ENCODE measurements at places on chromosomes 6 and 20. TPM values are rescaled to one million over a fixed set of nuclear protein-coding genes. Genes with fewer than 3 reads are reported as not detected.

GRCh38 chr6:158762787-158763433, 56.3 kb downstream of the EZR start:
- H3K4me1 ChIP-seq, result no peaks in the 10 kb centered on the region
- H3K4me3 ChIP-seq, result no peak overlapping the region
- no peaks in the 10 kb centered on the region for H3K36me3 ChIP-seq
- no peaks in the 10 kb centered on the region for H3K27me3 ChIP-seq
- H3K27ac ChIP-seq, result no peak overlapping the region

- peak; percentile 67 for DNase-seq
- H3K36me3 ChIP-seq, result no peaks in the 10 kb centered on the region
- peak overlapping the region; percentile 76 for H3K27ac ChIP-seq
Measured at GRCh38 chr6:151240036-151240685, 394 bp downstream of the AKAP12 start.

- H3K36me3 ChIP-seq, result peaks cover 92% of the 10 kb centered on the region
- DNase-seq, result no peak
- no peaks in the 10 kb centered on the region for H3K27me3 ChIP-seq
- no peak overlapping the region for H3K27ac ChIP-seq
Measured at GRCh38 chr20:20497242-20497978, 129.5 kb downstream of the INSM1 start.

- no peak for DNase-seq
- H3K27ac ChIP-seq, result no peak overlapping the region
- H3K4me1 ChIP-seq, result peaks cover 24% of the 10 kb centered on the region
Measured at GRCh38 chr6:39092124-39092523, 22.9 kb downstream of the SAYSD1 start.

GRCh38 chr20:14569641-14570040, 232.2 kb upstream of the FLRT3 start:
- DNase-seq, result no peak
- no peak overlapping the region for H3K4me3 ChIP-seq
- no peaks in the 10 kb centered on the region for H3K27me3 ChIP-seq
- no peaks in the 10 kb centered on the region for H3K36me3 ChIP-seq

DNA sequence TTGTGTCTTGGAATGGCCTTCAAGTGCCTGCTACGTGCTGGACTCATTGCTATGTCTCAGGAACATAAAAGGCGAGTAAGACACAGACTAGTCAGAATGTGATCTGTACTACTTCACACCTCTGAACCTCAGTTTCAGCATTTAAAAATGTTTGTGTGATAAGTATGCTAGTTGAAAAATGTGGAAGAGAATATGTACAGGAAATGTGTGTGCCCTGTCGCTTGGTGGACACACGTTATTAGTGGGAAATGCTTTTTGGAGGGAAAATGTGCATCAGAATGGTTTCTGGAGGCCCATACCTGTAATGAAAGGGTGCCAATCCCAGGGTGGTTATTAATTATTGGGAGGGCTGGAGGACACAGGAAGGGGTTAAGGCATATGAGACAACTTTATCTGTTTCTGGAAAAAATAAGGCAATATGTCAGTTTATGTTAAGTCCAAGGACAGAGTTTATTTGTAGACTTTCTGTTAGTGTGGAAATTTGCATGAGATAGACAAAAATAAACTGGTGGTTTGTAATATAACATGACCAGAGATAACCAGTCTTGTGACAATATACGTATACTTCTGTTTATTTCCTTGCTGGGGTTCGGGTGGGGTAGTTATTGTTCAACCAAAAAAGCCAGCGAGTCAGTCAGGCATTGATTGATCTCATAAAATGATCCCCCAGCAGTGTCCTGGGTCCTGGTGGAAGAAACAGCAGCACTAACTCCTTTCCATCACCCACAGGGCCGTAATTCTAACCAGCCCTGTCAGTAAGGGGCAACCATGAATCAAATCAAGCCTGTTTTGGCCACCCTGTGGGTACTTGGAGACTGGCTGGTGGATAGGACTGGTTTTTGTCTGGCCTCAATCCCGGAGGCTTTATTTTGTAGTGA, 117.9 kb downstream of the JARID2 start:
- H3K27ac ChIP-seq, result peak overlapping the region; percentile 70
- no peaks in the 10 kb centered on the region for H3K36me3 ChIP-seq
- no peak for DNase-seq
- peaks cover 76% of the 10 kb centered on the region for H3K4me1 ChIP-seq
- no peak overlapping the region for H3K4me3 ChIP-seq

DNA sequence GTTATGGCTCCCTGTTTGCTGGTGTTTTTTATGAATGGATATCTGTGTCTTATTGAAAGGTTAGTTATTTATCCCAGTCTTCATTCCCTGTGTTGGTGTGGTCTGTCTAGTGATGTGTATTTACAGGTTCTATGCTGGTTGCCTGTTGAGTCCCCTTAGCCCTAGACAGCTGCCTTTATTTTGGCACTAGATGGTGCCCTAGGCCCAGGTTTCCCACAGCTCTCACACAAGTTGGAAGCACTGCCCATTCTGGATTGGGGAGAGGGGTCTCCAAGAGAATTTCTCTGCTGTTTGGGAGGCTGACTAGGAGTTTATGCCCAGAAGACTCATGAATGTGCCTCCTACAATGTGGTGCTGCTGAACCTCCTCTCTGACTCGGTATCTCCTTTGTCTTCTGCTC, 12.4 kb downstream of the GRM1 start:
- no peaks in the 10 kb centered on the region for H3K27me3 ChIP-seq
- DNase-seq, result no peak
- H3K4me1 ChIP-seq, result no peaks in the 10 kb centered on the region
- H3K4me3 ChIP-seq, result no peak overlapping the region

DNA sequence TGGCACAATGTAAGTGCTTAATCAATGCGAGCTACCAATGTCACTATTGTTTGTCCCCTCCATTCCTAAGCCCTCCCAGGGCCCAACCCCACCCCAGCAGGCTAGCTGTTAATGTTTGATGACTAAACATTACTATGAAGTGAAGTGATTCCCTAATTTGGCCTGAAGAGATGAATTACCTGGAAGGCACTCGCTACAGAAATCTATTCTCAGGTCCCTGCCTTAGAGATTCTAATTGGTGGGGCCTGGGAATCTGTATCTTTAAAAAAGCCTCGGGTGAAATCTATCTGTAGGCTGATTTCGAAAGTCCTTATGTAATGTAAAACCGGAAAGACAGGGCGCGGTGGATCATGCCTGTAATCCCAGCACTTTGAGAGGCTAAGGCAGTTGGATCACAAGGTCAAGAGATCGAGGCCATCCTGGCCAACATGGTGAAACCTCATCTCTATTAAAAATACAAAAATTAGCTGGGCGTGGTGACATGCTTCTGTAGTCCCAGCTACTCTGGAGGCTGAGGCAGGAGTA, 16.9 kb upstream of the SNAI1 start:
- H3K4me1 ChIP-seq, result peaks cover 10% of the 10 kb centered on the region
- DNase-seq, result no peak
- H3K27me3 ChIP-seq, result no peaks in the 10 kb centered on the region
- no peaks in the 10 kb centered on the region for H3K36me3 ChIP-seq
- no peak overlapping the region for H3K4me3 ChIP-seq
- H3K27ac ChIP-seq, result peak overlapping the region; percentile 40

- no peak overlapping the region for H3K27ac ChIP-seq
- H3K36me3 ChIP-seq, result no peaks in the 10 kb centered on the region
- no peak for DNase-seq
- no peaks in the 10 kb centered on the region for H3K27me3 ChIP-seq
Measured at GRCh38 chr6:3797231-3798054, 45.9 kb upstream of the PXDC1 start.

GRCh38 chr6:8177721-8178120, 75.4 kb upstream of the EEF1E1 start:
- H3K4me1 ChIP-seq, result no peaks in the 10 kb centered on the region
- no peaks in the 10 kb centered on the region for H3K36me3 ChIP-seq
- H3K4me3 ChIP-seq, result no peak overlapping the region
- no peaks in the 10 kb centered on the region for H3K27me3 ChIP-seq
- DNase-seq, result no peak

DNA sequence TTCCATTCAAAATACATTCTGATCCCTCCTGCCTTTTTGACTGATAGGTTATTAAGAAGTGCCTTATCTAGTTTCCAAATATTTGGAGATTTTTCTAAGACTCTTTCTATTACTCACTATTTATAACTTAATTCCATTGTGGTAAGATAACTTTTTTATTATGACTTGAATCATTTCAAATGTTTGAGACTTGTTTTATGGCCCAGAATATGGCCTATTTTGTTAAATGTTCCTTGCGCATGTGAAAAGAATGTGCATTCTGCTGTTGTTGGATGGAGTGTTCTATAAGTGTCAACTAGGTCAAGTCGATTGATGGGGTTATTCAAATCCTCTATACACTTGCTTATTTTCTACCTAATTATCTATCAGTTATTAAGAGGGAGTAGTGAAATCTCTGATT, 13.1 kb upstream of the TCP11 start:
- no peaks in the 10 kb centered on the region for H3K36me3 ChIP-seq
- H3K27ac ChIP-seq, result no peak overlapping the region
- peaks cover 5% of the 10 kb centered on the region for H3K27me3 ChIP-seq
- no peak for DNase-seq

GRCh38 chr6:117267054-117267347, 1.6 kb downstream of the VGLL2 start:
- peaks cover 25% of the 10 kb centered on the region for H3K4me1 ChIP-seq
- H3K27me3 ChIP-seq, result no peaks in the 10 kb centered on the region
- peak overlapping the region; percentile 96 for H3K27ac ChIP-seq

- peaks cover 28% of the 10 kb centered on the region for H3K27me3 ChIP-seq
- no peak for DNase-seq
- H3K4me1 ChIP-seq, result no peaks in the 10 kb centered on the region
Measured at GRCh38 chr6:43239054-43239453, 4.2 kb upstream of the TTBK1 start.

GRCh38 chr6:127851197-127851596, 49.7 kb downstream of the THEMIS start:
- H3K4me1 ChIP-seq, result no peaks in the 10 kb centered on the region
- no peaks in the 10 kb centered on the region for H3K36me3 ChIP-seq
- DNase-seq, result no peak
- H3K27ac ChIP-seq, result no peak overlapping the region

DNA sequence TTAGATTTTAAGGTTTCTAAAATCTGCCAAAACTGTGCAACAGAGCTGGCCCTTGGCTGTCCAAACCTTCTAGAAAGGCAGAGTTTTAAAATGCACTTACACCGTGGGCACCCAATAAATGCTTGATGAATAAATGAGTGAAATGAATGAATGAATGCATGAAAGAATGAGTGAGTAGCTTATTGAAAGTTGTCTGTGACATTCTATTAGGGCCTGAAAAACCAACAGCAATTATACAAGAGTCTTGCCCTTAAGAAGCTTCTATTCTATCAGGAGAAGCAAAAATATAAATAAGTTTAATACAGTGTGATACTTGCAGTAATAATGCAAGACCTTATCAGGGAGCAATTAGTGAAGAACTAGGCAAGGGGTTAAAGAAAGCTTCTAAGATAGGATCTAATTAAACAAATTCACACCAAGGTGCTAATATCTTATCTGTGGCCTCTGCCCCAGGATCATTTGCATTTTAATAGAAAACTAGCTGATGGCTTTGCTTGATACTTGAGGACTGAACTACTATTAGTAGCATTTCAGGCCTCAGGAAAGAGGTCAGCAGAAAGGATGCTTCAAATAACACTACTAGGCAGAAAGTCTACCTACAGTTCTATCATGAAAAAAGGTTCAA, 230.7 kb downstream of the GMPR start:
- H3K27me3 ChIP-seq, result no peaks in the 10 kb centered on the region
- no peaks in the 10 kb centered on the region for H3K36me3 ChIP-seq
- H3K4me1 ChIP-seq, result peaks cover 13% of the 10 kb centered on the region
- no peak for DNase-seq
- H3K4me3 ChIP-seq, result no peak overlapping the region

DNA sequence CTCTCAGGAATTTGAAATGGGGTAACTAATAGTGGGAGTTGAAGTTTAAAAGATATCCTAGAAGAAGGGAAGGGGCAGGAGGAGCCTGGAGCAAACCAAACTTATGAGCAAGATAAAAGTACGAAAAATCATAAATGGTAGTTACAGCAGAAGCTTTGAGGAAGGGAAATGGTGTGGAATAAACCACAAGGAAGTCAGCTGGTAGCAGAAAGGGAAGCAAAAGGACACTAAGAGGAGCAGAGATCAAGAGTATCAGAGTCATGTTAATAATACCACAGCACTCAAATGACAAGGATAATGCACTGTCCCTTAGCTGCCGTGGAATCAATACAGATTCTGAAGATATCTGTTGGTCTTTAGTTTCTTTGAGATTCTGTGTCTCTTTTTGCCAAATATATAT, 44.9 kb upstream of the CCDC28A start:
- H3K36me3 ChIP-seq, result no peaks in the 10 kb centered on the region
- DNase-seq, result no peak
- H3K4me3 ChIP-seq, result no peak overlapping the region
- no peaks in the 10 kb centered on the region for H3K4me1 ChIP-seq
- no peak overlapping the region for H3K27ac ChIP-seq
- no peaks in the 10 kb centered on the region for H3K27me3 ChIP-seq

DNA sequence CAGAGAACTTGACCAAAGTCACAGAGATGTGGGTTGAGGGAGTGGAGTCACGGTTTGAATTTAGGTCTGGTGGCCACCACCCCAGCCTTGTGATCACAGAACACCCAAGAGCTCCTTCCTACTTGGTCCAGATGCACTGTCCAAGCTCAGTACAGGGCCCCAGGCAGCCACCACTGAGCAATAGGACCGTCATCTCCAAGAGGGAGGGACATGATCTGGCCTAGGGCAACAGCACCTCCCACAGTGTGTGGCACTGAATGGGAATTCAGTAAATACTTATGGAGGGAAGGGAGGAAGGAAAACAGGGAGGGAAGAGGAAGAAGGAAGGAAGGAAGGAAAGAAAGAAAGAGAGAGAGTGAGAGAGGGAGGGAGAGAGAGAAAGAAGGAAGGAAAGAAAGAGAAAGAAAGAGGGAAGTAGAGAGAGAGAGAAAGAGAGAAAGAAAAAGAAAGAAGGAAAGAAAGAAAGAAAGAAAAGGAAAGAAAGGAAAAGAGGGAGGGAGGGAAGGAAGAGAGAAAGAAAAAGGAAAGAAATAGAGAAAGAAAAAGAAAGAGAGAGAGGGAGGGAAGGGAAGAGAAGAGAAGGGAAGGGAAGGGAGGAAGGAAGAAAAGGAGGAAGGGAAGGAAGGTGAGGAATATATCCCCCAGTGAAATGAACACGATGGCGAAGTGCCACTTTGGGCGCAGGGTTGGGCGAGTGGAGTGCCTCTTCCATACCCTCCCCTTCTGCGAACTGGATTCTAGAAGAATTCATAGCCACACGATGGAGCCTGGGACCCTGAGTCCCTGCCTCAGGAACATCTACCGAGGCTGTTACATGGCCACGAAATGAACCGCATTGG, 243.7 kb downstream of the TFAP2C start:
- H3K4me3 ChIP-seq, result no peak overlapping the region
- no peaks in the 10 kb centered on the region for H3K36me3 ChIP-seq
- no peaks in the 10 kb centered on the region for H3K27me3 ChIP-seq
- no peak for DNase-seq

The SAMD3 gene
- not detected for total RNA-seq

The TCF19 gene
- total RNA-seq, result 1.7 TPM

The GSTA3 gene
- not detected for total RNA-seq

The TNF gene
- total RNA-seq, result 0.23 TPM

The TENT5A gene
- total RNA-seq, result 2.7 TPM

The CCM2L gene
- 5.8 TPM for total RNA-seq

The CGA gene
- not detected for total RNA-seq

The ZSCAN23 gene
- 0.25 TPM for total RNA-seq

The KIAA0408 gene
- 57.4 TPM for total RNA-seq

The C20orf144 gene
- total RNA-seq, result not detected

The SLC17A3 gene
- not detected for total RNA-seq

The NKX2-4 gene
- not detected for total RNA-seq

Data from gastrocnemius medialis (tissue), 4 donors.